ENCODE measurements at places on chromosomes 13 and 19.
A peak's percentile ranks its signal among the peaks of the same experiment; 100 is the strongest.

DNA sequence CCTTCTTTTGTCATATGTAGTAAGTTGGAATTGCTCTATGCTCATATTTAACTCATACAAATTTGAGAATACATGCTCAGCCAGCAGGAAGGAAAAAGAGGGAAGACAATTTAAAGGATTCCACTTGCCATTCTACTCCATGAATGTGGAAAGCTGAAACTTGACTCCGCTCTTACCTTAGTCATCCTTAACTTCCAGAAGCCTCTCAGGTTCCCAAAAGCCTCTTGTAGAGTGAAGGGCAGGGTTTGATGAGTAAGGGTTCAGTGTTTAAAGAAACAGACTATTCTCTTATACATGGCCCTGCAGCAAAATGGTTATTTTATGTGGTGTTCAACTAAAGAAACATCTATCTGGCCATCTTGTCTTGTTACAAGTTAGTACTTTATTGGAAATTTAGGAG lies 27.1 kb downstream of the FAM124A start:
- DNase-seq = no peak

- no peak for DNase-seq
Observed at GRCh38 chr13:105928048-105928447, 607.4 kb downstream of the EFNB2 start.

GRCh38 chr19:29128203-29128602 lies 84.7 kb downstream of the UQCRFS1 start:
- no peak for DNase-seq

DNA sequence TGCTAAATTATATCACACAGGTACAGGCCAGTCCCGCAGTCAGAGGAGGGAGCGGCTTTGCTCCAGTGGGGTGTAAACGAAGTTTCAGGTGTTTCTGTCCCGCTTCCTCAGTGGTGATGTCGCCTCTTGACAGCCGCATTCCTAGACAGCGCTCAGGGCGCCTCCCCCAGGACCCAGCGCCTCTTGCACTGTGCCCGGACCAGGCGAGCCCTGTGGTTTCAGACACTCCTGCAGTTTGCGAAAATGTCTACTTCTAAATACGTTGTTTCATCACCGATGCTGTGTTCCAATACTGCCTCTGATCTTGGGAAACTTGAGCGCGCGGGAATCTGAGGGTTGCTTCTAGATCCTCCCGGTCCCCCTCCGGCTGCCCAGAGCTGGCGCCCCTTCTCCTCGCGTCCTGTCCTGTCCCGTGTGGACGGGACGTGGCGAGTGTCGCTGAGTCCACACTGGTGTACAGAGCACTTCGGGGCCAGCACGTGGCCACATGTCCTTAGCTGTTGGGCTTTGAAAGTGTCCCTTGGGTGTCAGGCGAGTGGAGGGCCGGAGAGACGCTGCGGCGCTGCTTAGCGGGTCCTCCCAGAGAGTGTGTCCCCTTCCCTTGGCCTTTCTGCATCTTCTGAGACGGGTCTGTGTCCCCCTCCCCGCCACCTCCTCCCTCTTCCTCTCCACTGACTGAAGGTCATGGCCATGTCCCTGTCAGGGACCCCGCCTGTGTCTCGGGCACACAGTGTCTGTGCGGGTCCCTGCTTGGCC lies 14.6 kb upstream of the RPS15 start:
- no peak for DNase-seq

DNA sequence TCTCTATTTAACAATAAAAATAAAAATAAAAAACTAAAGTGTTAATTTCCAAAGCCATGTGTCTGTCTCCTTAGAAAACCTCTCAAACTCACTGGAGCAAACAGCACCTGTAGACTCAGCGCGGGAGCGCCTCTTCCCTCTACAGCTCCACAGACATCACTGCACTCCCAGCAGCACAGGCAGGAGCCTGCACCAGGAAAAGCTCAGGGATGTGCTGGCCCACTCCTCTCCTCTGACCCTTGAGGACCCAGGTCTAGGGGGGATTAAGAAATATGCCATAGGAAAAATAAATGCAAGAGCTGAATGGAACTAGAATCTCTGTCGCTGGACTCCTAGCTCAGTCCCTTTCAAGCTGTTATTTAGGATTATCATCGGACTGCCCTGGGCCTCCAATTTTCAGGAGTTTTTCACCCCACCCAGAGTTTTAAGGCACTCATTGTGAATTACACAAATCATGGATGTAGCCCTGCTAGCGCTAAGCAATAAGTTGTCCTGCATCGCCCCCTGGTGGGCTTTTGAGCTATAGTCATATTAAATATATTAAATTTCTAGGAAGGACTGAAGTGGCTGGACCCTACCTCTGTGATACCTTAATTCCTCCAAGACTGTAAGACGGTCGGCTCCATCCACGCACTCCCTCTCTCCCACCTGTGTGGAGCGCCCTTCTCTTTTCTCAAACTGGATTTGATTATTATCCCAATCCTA lies 333.9 kb downstream of the UQCRFS1 start:
- peak; percentile 47 for DNase-seq

- DNase-seq = no peak
Observed at GRCh38 chr13:109941951-109942350, 155.6 kb upstream of the IRS2 start.

DNA sequence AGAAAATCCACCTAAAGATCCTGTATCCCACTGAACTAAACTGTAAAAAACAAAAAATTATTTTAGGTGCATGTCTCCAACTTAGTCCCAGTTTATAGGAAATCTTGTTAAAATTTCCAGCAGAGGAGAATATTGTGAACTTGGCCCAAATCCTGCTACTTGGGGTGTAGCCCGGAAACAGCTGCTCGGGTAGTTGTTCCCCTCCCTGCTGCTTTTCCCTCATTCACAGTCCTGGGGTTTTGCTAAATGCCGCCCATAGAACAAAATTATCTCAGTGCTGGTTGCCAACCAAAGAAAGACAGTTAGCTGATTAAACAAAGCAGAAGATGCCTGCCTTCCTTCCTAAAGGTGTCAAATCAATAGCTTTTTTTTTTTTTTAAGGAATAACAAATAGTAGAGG lies 330.5 kb upstream of the KLF12 start:
- DNase-seq = no peak

GRCh38 chr19:1767464-1767933 lies 14.2 kb downstream of the ONECUT3 start:
- peak; percentile 40 for DNase-seq

DNA sequence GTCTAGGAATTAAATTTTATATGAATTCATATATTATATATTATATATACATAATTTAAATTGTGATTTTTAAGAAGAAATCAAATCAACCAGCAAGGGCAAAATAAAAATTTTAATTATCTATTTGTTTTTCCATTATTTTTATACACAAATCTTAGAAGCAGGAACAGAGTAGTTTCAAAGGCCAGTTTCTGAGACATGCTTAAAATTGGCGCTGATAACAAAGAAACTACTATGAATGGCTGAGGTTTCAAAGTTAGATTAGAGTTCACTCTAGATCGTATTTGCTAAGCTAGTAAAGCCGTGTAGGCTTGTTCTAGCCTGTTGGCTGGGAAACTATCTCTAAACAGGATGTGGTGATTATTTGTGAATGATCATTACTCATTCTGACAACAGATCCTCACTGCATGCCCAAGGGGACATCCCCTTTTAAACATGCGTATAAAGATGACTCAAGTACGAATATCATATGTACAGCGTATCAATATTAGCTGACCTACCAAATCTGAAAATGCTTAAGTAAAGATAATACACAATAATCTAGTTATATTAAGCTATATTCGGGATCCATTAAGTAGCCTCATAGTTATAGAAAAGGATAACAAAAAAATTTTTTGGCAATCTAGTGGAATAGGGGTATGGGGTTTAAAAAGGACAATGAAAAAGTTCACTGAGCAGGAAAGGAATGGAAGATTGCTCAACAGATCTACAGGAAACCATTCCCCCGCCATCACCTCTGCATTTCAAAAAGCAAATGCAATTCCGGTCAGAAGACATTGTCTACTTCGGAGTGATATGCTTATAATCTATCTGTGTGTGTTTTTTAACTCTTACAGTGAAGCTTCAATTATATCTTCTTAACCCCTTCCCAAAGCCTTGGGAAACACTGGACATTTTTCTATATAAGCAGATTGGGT lies 150.1 kb downstream of the SHISA2 start:
- DNase-seq = peak; percentile 84

- DNase-seq = no peak
Observed at GRCh38 chr19:13100841-13101589, 1.6 kb downstream of the LYL1 start.

GRCh38 chr19:16677055-16677454 lies 16.1 kb downstream of the TMEM38A start:
- no peak for DNase-seq

DNA sequence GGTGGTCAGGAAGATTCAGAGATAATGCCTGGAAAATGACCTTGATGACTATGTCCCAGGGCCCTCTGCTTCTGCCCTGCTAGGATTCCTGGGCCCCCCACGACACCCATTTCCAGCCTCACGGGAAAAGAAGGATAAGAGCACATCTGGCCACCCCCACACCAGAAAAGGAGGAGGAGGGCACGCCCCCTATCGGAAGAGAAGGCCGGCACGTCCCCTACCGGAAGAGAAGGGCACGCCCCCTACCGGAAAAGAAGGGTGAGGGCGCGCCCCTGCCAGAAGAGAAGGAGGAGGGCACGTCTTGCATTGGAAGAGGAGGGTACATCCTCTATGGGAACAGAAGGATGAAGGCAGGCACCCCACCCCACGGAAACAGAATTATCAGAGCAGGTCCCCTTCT lies 84.3 kb downstream of the IER2 start:
- peak; percentile 49 for DNase-seq

DNA sequence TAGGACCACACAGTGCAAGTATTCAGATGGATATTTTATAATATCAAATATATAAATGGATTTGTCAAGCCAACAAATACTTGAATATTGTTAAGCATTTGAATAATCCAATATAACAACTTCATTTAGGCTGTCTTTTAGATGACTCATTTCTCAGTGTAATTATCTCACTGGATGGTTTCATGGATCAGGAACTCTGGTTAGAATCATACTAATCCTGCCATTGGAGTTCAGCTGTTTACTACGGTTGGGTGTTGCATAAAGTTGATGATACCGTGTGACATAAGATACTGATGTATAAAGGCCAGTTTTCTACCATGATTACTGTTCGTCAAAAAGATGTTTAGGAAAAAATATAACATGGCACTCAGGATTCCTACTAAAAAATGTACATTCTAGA lies 196.3 kb downstream of the TSHZ3 start:
- no peak for DNase-seq

DNA sequence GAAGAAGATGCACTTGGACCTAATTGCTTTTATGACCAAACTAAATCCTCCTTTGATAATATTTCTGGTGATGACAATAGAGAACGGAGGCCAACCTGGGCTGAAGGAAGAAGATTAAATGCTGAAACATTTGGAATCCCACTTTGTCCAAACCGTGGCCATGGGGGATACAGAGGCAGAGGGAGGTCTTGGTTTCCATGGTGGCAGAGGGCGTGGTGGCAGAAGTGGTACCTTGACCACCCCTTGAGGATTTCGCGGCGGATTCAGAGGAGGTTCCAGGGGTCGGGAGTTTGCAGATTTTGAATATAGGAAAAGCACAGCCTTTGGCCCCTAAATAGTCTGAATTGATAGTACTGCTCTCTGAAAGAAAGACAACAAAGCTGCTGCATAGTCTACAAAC lies 7.2 kb upstream of the LILRB3 start:
- DNase-seq = no peak

DNA sequence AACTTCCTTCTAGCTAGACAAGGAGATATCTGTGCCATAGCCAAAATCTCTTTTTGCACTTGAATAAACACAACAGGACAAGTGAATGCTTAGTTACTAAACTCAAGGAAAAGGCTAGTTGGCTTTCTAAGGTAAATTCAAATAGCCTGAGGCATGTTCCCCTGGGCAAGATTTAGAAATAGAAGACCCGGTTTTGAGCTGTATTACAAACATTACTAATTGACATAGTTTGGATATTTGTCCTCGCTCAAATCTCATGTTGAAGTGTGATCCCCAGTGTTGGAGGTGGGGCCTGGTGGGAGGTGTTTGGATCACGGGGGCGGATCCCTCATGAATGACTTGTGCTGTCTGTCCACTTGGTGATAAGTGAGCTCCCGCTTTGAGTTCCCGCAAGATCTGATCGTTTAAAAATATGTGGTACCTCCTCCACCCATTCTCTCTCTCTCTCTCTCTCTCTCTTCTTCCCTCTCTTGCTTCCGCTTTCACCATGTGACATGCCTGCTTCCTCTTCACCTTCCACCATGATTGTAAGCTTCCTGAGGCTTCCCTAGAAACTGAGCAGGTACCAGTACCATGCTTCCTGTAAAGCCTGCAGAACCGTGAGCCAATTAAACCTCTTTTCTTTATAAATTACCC lies 3.9 kb upstream of the KBTBD6 start:
- DNase-seq = no peak

- DNase-seq = no peak
Observed at GRCh38 chr13:49502954-49503353, 7.2 kb downstream of the PHF11 start.

DNA sequence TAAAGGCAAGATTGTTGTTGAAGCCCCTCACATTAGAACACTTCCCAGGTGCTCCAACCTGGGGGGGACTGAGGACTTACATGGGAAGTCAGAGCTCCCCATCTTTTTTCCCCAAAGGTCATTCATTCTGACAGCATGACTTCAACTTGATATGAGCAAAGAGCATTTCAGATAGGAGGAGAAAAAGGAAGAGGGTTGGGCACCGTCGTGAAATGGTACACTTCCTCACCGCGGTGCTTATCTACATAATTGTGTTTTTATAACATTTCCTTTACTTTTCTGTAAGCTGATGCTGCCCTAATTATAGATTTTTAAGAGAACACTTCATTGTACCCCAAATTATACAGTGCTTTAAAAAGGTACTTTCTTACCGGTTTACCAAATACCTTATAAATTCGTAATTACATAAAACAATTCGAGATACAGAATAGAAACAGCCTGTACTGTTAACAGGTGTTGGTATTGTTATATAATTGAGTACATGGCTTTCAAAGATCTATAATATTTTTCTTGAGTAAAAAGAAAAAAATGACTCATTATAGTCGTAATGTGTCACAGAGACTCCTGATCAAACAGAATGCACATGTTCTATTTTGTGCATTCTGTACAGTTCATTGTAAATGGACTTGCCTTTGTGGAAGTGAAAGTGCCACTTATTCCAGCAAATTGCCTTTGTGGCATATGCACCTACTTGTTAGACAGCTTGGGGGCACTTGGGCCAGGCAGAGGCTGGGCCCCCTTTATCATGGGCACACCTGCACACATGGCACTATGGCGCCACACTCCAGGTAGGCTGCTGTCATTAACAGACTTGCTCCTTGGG lies 81.8 kb downstream of the GGACT start:
- DNase-seq = peak; percentile 24

GRCh38 chr19:31263328-31263727 lies 85.9 kb downstream of the TSHZ3 start:
- no peak for DNase-seq

DNA sequence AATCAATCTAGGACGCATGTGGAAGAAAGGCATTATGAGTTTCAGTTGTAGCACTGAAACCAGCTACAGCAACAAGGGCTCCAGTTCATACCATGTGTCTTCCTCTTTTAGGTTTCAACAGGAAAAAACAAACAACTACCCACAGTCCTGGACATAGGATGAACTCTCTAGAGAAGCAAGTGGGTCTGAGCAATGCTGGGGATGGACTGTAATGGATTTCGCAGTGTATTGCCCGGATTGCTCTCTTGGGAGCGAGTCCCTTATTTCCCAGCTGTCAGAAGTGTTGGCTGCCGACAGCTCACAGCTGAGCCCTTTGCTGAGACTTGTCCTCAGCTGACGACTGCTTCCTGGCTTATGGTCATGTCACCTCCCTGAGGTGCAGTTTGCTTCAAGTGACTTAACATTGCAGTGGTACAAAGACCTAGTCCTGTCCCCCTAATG lies 12.1 kb upstream of the MYCBP2 start:
- no peak for DNase-seq

All from CD4-positive, alpha-beta T cell treated with Interleukin-4 for 4 hours (primary cell).